HuH-7 (cell line): ENCODE measurements at places on chromosomes 13 and 19.

- no peak for DNase-seq
These were observed 5.6 kb downstream of the LIPE start for GRCh38 chr19:42421591-42422031.

GRCh38 chr19:12790628-12791344 is 500 bp upstream of the JUNB start:
- no peak for DNase-seq

DNA sequence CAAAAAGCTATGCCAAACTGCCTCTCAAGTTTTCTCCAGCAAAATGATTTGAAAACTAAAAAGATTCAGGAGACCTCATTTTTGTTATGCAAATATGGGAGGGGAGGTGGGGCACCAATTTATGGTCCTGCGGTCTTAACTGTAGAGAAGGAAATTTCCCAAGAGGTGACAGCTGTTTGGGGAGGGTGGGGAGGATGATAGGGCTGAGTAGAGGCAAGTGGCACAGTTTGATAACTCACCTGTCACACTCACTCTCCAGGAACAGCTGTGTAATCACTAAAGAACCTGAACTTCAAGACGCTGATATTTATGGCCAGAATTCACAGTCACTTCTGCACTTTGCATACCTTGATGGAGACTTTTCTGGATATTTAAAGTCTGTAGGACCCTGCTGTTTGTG is 232.9 kb upstream of the STARD13 start:
- DNase-seq = no peak

- DNase-seq = peak; percentile 66
These were observed 43.9 kb downstream of the SIAH3 start for GRCh38 chr13:45807520-45808099.

GRCh38 chr13:35479038-35479492 is 2.6 kb upstream of the MAB21L1 start:
- DNase-seq = no peak

GRCh38 chr13:99566125-99567083 is 65.1 kb downstream of the TM9SF2 start:
- no peak for DNase-seq

DNA sequence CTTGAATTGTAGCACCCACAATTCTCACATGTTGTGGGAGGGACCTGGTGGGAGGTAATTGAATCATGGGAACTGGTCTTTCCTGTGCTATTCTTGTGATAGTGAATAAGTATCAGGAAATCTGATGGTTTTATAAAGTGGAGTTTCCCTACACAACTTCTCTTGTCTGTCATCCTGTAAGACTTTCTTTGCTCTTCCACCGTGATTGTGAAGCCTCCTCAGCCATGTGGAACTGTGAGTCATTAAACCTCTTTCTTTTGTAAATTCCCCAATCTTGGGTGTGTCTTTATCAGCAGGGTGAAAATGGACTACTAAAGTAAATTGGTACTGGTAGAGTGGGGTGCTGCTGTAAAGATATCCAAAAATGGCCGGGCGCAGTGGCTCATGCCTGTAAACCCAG is 215.6 kb downstream of the LIG4 start:
- no peak for DNase-seq

DNA sequence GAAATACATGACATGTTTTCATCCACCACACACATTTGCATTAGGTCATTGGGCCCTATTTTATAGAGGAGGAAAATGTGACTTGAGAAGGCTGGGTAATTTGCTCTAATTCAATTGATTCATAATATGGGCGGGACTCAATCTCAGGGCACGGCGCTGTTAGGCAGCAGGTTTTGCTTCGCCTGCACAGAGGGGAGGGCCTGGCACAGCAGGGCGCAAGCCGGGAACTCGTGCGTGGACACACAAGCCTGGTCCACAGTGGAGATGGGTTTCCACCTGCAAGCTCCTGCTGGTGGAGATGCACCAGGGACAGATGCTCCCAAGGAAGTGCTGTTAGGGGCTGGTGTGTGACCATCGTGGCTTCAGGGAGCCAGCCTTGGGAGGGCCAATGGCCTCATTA is 58.4 kb upstream of the MTIF3 start:
- DNase-seq = no peak

GRCh38 chr19:30692181-30692811 is 320.1 kb downstream of the ZNF536 start:
- no peak for DNase-seq

- DNase-seq = no peak
These were observed 46.8 kb downstream of the TSSK6 start for GRCh38 chr19:19468424-19469050.

DNA sequence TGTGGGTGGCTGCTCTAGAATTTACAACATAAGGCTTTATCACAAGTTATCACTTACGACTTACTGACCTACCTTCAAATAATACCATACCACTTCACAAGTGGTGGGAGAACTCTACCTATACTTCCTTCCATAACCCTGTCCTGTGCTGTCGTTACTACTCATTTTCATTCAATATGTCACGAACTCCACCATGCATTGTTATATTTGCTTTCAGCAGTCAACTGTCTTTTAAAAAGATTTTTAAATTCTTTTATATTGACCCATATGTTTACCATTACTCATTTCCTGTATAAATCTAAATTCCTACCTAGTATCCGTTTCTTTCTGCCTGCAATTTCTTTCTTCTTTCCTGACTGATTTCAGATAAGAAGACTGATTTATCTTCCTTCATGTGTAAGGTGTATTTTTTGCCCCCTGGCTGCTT is 200.0 kb downstream of the KLF12 start:
- DNase-seq = no peak

DNA sequence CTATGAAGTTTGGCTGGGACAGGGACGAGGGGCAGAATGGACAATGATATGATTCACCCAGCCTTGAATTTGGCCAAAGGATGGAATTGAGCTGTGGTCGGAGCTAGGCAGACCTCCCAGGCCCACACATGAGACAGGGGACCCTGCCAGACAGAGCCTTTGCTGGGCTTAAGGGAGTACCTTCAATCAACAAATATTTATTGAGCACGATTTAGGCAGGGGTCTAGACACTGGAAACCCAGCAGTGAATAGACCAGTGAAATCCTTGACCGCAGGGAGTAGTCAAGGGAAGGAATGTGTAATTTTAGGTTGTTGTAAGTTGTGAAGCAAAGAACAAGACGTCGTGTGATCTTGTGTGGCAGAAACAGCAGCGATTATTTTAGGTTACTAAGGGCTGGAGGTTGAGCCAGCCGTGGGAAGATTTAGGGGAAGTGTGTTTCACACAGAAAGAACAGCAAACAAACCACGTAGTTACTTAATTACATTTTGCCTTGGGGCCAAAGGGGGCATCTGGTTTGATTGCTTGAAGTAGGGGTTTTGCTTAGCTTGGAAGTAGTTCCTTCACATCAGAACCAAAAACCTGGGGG is 16.9 kb upstream of the AP1M2 start:
- no peak for DNase-seq
